SK-N-DZ (cell line): ENCODE measurements at places on chromosomes 4 and X.

DNA sequence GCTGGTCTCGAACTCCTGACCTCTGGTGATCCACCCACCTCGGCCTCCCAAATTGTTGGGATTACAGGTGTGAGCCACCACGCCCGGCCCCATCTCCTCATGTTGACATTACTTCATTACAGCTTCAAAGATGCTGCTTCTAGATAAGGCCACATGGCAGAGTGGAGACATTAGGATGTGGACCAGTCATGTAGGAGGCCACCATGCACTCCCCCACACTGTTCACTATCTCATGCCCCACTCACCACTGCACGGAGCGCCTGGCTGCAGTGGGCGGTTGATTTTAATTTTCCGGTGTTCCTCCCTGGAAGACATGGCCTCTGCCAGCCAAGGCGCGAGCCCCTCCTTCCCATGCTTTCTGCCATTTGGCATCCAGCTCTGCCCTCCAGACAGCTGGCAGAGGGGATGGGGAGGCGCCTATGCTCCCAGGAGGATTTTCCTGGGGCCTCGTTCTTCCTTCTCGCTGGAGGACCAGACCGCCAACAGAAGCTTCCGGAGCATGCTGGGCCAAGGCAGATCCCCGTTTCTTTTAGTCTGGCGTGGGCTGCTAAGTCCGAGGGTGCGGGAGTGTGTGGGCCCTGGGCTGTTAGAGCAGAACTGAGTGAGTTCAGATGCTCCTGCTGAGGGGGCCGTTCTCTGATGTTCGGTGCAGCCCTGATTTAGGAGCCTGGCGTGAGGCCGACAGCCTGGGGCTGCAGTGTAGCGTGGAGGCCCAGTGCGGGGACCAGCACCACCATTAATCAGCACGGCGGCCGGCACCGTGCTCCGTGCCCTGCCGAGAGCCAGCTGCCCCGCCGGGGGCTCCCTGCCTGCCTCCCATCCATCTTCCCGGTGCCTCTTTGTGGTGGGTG lies 93.1 kb downstream of the SORCS2 start:
- no peak for DNase-seq

- no peak for DNase-seq
These were observed 66.6 kb downstream of the TRMT44 start for GRCh38 chr4:8507196-8507570.

DNA sequence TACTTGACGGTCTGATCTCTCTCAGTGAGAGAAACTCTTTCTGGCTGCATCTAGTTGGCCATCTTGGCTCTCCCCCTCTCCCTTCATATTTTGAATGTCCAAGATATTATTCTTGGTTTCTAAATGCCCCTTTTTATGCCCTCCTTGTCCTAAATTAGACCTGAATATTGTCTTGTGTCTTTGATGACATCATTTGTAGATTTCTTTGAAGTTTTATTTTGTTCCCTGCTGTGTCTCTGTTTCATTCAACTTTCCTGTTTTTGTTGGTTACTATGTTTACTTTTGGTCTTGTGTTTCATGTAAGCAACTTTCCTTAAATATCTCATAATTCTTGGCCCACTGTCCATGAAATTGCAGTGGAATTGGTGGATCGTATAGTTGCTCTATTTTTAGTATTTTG lies 46.1 kb upstream of the PASD1 start:
- no peak for DNase-seq

GRCh38 chr4:147950261-147950660 lies 218.4 kb downstream of the ARHGAP10 start:
- DNase-seq: no peak

GRCh38 chrX:85107407-85107806 lies 103.7 kb downstream of the APOOL start:
- DNase-seq: no peak

DNA sequence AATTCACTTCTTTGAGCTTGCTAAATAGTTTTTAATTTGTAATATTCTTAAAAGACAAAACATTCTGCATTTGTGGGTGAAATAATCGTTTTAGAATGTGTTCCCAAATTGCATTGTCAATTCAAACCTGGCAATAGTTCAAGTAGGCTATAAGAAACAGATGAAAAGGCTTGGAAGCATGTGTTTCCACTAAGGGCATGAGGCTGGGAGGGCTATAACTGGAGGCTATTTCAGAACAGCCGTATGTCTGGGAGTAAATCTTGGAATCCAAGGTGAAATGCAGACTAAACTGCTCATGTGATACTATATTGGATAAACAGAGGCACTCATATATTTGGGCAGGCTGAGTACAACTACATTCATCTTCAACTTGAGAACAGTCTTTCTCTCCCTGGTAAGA lies 117.4 kb upstream of the GRPR start:
- DNase-seq: no peak

GRCh38 chrX:120286733-120287512 lies 24.3 kb downstream of the TMEM255A start:
- no peak for DNase-seq

GRCh38 chrX:135185795-135186443 lies 14.7 kb upstream of the CT55 start:
- peak; percentile 40 for DNase-seq

DNA sequence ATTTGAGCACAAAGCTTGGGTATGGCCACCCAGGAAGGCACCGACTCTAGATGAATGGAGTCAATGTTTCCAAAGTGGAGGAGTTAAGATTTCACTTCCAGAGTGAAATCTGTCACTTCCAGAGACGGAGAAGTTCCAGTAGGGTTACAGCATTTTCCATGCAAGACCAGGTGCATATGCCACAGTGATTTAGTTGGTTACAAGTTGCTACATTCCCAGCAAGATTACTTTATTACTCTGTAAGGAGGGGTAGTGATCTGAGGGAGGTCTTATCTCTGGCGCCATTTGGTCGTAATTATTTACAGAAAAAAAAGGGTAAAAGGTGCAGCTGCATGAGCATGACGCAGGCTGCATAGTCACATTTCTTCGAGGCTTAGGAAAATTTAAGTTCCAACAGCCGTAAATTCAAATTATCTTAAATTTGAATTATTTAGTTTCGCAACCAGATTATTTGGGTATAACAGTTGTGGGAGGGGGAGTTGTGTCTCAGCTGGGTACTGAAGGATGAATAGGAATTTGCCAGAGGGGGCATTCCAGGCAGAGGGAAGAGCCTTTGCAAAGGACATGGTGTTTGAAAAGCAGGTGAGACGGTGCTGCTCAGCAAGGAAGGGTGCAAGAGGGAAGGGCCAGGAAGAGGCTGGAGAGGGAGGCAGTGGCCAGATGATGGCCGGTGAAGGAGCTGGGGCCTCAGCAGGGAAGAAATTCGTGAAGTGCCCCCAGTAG lies 17.4 kb upstream of the AFAP1 start:
- DNase-seq: no peak

- DNase-seq: no peak
These were observed 38.6 kb upstream of the TMEM131L start for GRCh38 chr4:153427363-153428071.

- DNase-seq: peak; percentile 63
These were observed 308.5 kb downstream of the EVC2 start for GRCh38 chr4:5399790-5400421.

DNA sequence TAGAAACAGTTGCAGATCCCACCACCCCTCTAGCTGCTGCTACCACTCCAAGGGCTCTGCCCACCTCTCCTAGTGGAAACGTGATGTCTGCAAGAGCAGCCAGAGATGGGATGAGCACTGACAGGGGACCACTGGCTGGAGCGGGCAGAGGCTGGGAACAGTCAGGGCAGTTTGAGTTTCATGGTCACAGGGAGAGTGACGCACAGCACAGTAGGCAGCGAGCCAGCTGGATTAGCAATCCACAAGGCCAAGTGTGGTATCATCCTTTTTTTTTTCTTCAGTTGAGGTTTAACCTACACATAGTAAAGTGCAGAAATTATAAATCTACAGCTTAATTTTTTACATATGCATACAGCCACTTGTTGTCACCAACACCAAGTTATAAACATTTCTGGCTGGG lies 6.4 kb upstream of the SCML2 start:
- DNase-seq: no peak

DNA sequence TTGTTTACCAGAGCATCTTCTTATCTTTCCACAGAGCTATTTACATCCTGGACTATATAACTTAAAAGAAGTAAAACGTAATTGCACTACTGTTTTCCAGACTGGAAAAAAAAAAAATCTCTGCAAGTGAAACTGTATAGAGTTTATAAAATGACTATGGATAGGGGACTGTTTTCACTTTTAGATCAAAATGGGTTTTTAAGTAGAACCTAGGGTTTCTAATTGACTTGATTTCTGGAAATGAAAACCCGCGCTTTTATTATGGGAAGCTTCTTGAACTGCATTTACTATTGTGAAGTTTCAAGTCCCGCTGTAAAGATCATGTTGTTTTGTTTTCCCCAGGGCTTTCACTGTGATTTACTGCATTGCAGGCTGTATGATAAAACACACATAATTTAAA lies 162.7 kb downstream of the STIM2 start:
- DNase-seq: no peak

GRCh38 chr4:146639506-146639932 lies 826 bp downstream of the POU4F2 start:
- DNase-seq: no peak

- peak; percentile 25 for DNase-seq
These were observed 351.9 kb downstream of the PCDH18 start for GRCh38 chr4:137180349-137180748.

DNA sequence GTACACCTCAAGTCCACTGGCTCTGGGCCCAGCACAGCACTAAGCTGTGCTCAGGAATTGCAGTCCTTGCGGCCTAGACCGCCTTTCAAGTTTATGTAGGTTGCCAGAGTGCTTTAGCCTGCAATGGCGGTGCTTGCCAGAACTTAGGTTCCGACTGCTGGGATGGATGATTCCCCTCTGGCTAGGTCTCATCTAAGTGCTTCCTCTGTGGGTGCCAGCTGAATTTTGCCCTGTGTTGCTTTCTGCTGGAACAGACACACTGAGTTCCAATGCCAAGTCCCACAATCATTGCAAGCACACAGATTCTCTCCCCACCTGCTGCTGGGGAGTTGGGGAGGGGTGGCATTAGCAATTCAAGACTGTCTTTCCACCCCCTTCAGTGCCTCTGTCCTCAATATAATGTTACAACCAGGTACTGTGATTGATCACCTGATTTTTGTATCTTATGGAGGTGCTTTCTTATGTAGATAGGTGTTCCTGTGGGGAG lies 129.5 kb downstream of the GRID2 start:
- DNase-seq: no peak

GRCh38 chrX:153728095-153728494 lies 3.4 kb downstream of the ABCD1 start:
- DNase-seq: no peak

GRCh38 chr4:103075435-103075893 lies 1.1 kb downstream of the SLC9B2 start:
- peak; percentile 28 for DNase-seq

DNA sequence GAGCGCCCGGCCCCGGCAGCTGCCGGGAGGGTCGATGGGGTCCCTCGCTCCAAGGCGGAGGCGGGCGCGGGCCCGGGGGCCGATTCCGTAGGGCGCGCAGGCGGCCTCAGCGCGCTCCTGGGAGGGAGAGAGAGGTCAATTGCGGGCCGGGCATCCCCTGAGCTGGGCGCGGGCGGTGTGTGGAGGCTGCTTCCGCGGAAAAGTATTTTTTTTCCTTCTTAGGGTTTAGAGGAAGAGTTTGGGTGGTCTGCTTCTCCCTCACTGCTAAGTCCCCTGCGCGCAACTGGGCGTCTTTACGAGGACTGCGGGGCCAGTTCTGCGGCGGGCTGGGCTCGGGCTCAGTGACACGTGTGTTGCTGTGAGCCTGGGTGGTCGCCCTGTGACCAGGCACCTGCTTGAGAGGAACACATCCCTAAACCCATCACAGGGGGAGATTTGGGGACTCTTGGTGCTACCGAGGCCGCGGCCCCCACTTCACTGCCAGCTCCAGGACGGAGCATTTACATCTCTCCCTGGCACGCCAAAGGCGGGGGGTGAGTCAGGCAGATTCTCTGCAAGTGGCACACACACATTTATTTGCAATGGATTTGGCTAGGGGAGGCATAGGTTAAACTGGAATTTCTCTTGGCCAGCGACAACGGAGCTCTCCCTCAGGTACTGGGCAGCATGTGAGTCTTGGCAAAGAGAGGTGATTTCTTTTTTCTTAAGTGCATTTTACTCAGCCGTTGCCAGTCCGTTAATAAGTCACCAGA lies 151.2 kb upstream of the SLC4A4 start:
- no peak for DNase-seq

- DNase-seq: no peak
These were observed 255.6 kb downstream of the ASMT start for GRCh38 chrX:1870421-1870820.

GRCh38 chr4:141220271-141220670 lies 424 bp upstream of the ZNF330 start:
- no peak for DNase-seq

DNA sequence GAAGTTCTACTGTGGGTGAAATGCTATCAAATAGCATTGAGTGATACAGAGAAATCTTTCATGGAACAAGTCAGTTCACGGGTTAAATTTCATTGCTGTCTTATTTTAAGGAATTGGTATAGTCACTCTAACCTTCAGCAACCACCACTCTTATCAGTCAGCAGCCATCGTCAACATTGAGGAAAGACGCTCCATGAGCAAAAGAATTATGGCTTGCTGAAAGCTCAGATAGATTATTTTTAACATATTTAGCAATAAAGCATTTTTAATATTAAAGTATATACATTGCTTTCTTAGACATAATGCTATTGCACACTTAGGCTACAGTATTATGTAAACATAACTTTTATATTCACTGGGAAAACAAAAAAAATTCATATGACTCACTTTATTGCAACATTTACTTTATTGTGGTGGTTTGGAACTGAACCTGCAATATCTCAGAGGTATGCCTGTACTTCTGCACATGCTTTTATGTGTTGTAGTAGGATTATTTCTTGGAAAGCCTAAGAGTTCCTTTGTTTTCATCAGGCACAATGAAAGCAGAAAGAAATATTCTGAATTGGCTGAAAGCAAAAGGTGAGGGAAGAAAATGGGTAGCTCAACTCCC lies 586.7 kb downstream of the GBA3 start:
- DNase-seq: no peak
